ENCODE measurements at places on chromosomes 11 and 22. TPM values are rescaled to one million over a fixed set of nuclear protein-coding genes. Genes with fewer than 3 reads are reported as not detected.

- no peak overlapping the region for H3K27ac ChIP-seq
- H3K27me3 ChIP-seq = no peaks in the 10 kb centered on the region
- H3K36me3 ChIP-seq = peaks cover 9% of the 10 kb centered on the region
Observed at GRCh38 chr11:95800438-95800837, 10.1 kb downstream of the CEP57 start.

- H3K4me3 ChIP-seq = peak overlapping the region; percentile 25
- no peak for DNase-seq
- H3K27ac ChIP-seq = peak overlapping the region; percentile 89
- 0 out of 2 replicates have a peak, but pooled peaks cover 8% of the 10 kb centered on the region for H3K27me3 ChIP-seq
- peaks cover 77% of the 10 kb centered on the region for H3K4me1 ChIP-seq
- peaks cover 5% of the 10 kb centered on the region for H3K36me3 ChIP-seq
Observed at GRCh38 chr11:35322318-35322979, 96.9 kb downstream of the SLC1A2 start.

DNA sequence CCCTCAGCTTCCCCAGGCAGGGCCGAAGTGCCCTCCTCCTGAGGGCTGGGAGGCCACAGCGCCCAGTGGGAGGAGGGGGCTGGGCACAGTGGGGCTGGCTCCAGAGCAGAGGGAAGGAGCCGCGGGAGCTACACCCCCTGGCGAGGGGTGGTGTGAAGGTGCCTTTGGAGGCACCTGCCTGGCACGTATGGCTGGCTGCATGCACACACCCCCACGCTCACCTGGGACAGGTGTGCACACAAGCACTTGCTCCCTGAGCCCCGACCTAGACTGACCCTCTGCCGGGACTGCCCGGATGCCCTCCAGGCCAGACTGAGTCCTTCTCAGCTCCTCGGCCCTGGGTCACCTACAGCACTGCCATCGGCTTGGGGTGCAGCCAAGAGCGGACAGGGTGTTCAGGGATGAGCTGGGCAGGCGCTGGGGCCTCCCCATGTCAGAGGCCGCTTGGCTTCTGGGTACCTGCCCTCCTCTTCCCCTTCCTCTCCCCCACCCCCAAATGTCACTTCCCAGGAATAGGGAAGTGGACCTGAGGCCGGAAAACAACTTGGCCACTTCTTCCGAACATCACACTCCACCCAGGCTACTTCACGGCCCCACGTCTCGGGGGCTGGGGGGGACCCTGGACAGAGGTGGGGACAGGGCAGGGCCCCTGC, 7.4 kb upstream of the PIM3 start:
- DNase-seq = no peak
- no peak overlapping the region for H3K4me3 ChIP-seq
- H3K27ac ChIP-seq = no peak overlapping the region
- H3K4me1 ChIP-seq = peaks cover 10% of the 10 kb centered on the region
- H3K27me3 ChIP-seq = no peaks in the 10 kb centered on the region
- H3K36me3 ChIP-seq = no peaks in the 10 kb centered on the region

Gene OR8D4
- total RNA-seq = not detected

- H3K36me3 ChIP-seq = no peaks in the 10 kb centered on the region
- H3K4me3 ChIP-seq = no peak overlapping the region
- peaks cover 35% of the 10 kb centered on the region for H3K27me3 ChIP-seq
- DNase-seq = no peak
- no peak overlapping the region for H3K27ac ChIP-seq
Observed at GRCh38 chr11:17750013-17750800, 15.6 kb downstream of the KCNC1 start.

DNA sequence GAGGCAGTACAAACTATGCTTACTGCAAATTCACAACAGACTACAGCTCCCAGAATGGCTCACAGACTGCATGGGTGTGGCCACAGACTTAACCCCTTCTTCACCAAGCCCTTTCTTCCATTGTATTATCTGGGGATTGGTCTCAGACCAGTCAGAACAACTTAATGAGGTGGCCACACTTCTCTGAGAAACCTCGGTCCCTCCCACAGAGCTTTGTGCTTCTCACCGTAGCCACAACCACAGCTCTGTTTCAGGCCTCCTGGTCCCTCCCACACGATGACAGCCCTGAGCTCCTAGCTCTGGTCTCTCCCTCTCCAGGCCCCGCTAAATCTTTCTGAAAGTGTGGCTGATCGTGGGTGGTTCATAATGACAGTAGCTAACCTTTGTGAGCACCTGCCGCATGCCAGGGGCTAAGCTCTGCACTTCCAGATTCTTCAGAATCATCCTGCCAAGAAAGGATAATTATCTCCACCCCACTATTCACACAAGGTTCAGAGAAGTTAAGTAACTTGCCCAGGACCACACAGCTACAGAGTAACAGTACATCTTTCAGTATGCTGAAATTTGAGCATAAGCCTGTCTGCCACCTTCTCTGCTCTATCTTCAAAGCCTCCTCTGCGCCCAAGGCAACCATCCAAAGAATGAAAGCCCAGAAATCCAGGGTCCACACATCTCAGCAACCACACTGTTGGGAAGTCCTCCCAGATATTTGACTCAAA, 5.4 kb downstream of the PDE2A start:
- no peaks in the 10 kb centered on the region for H3K4me1 ChIP-seq
- no peak for DNase-seq
- H3K27me3 ChIP-seq = peaks cover 45% of the 10 kb centered on the region
- H3K27ac ChIP-seq = no peak overlapping the region

- H3K27ac ChIP-seq = no peak overlapping the region
- no peaks in the 10 kb centered on the region for H3K36me3 ChIP-seq
- no peak for DNase-seq
- peaks cover 2% of the 10 kb centered on the region for H3K27me3 ChIP-seq
Observed at GRCh38 chr11:121801394-121801748, 314.6 kb downstream of the BLID start.

Gene NAP1L4
- total RNA-seq = 130 TPM

DNA sequence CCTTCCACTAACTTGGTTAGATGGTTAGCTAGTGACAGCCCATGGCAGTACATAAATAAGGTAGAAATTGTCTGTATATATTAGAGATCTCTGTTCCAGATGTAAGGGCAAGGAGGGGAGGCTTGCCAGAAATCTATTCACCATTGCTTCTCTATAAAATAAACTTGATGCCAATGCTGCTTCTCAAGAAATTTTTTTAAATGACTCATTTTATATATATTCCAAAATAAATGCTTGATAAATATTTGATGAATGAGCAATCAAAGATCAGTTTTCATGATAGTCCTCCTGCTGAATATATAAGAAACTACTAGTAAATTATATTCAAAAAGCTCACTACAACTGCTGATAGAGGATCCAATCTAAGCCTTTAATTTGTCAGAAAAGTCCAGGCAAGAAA, 710.6 kb upstream of the CCDC179 start:
- DNase-seq = peak; percentile 1
- H3K4me3 ChIP-seq = no peak overlapping the region
- H3K27ac ChIP-seq = no peak overlapping the region
- peaks cover 39% of the 10 kb centered on the region for H3K4me1 ChIP-seq

DNA sequence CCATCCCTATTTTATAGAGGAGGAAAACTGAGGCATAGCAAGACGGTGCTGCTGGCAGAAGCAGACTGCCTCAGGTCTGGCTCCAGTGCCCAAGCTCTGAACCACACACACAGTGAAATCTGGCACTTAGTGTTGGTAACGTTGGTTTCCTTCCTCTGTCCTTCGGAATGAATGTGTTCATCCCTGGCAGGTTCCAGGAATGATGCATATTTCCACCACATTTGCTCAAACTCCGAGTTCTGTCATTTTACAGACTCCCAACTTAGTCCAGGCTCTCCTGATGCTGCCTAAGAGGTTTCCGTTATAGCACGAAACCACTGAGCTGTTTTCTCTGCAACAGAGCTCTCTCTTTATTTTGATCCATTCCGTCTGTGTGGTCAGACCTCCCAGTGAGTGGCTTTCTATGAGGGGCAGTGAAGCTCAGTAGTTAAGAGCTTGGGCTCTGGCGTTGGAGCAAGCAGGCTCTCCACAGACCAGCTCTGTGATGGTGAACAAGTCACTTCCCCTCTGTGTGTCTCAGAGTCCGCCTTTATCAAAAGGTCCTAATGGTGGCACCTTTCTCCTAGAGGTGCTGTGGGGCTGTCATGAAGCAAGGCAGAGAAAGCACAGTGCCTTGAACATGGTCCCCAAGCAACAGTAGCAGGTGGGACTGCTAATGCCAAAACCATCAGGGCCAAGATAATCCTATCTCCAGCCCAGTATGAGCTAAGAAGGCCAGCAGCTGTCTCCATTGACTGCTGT, 200.3 kb downstream of the MYO18B start:
- no peaks in the 10 kb centered on the region for H3K4me1 ChIP-seq
- no peaks in the 10 kb centered on the region for H3K36me3 ChIP-seq
- peaks cover 5% of the 10 kb centered on the region for H3K27me3 ChIP-seq
- no peak overlapping the region for H3K4me3 ChIP-seq
- DNase-seq = no peak

DNA sequence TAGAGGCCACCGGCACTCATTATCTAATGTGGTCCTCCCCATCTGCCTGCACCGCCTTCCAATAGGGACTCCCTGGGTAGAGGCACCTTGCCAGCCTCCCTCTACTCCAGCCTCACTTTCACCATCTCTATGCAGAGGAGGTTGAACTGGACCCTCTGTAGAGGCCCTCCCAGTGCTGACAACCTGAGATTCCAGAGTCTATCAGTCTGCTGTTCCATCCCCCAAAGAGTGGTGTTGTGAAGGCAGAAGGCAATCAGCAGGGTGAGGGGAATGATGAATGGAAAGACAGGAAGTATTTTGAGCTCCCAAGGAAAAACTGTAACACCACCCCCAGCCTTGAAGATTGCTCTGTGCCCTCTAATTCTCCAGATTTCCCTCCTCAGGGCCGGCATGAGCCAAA, 77.9 kb downstream of the THAP12 start:
- no peak overlapping the region for H3K4me3 ChIP-seq
- H3K27me3 ChIP-seq = peaks cover 31% of the 10 kb centered on the region
- H3K4me1 ChIP-seq = no peaks in the 10 kb centered on the region
- DNase-seq = no peak
- no peak overlapping the region for H3K27ac ChIP-seq

Gene PLA2G6
- 6.2 TPM for total RNA-seq

- no peaks in the 10 kb centered on the region for H3K4me1 ChIP-seq
- no peak for DNase-seq
- H3K27ac ChIP-seq = no peak overlapping the region
- no peak overlapping the region for H3K4me3 ChIP-seq
- H3K36me3 ChIP-seq = no peaks in the 10 kb centered on the region
Observed at GRCh38 chr11:112805658-112806057, 155.6 kb upstream of the NCAM1 start.

DNA sequence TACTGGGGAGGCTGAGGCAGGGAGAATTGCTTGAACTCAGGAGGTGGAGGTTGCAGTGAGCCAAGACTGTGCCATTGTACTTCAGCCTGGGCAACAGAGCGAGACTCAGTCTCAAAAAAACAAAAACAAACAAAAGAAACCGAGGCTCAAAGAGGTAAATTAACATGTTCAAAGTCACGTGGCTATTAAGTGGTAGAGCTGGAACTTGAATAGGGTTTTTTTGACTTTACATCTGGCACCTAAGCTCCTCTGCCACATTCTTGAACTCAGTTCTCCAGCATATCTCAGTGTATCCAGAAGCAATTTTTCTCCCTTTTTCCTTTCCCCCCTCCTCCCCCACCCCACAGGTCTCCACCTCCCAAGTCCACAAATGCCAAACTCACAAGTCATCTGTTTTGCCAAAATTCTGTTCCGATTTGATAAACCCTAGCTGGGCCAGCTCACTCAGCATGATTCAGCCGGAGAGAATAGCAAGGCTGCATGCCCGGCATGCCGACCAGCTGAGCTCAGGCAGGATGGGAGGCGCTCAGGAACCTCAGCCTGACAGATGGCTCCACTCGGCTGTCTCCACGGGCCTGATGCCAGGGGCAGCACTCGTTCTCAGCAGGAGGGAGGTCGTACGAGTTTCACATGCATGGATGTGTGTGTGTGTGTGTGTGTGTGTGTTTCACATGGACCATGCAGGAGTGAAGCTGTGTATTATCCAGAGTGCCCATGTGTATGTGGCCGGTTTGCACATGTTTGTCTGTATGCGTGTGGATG, 63.2 kb upstream of the RRAS2 start:
- no peak overlapping the region for H3K27ac ChIP-seq
- peaks cover 1% of the 10 kb centered on the region for H3K27me3 ChIP-seq
- no peak overlapping the region for H3K4me3 ChIP-seq
- H3K4me1 ChIP-seq = peaks cover 46% of the 10 kb centered on the region
- no peaks in the 10 kb centered on the region for H3K36me3 ChIP-seq
- DNase-seq = peak; percentile 99

- H3K27ac ChIP-seq = no peak overlapping the region
- no peak for DNase-seq
- peaks cover 2% of the 10 kb centered on the region for H3K27me3 ChIP-seq
- H3K36me3 ChIP-seq = no peaks in the 10 kb centered on the region
- H3K4me1 ChIP-seq = peaks cover 11% of the 10 kb centered on the region
Observed at GRCh38 chr11:9274499-9275258, 9.5 kb upstream of the DENND5A start.

GRCh38 chr11:36930256-36930655, 332.2 kb upstream of the RAG2 start:
- H3K27ac ChIP-seq = no peak overlapping the region
- H3K27me3 ChIP-seq = no peaks in the 10 kb centered on the region
- H3K4me1 ChIP-seq = no peaks in the 10 kb centered on the region
- no peak for DNase-seq
- no peak overlapping the region for H3K4me3 ChIP-seq

Gene ZFPL1
- 47.6 TPM for total RNA-seq

GRCh38 chr11:114563077-114563476, 3.4 kb upstream of the NXPE1 start:
- no peaks in the 10 kb centered on the region for H3K27me3 ChIP-seq
- no peaks in the 10 kb centered on the region for H3K36me3 ChIP-seq
- no peak overlapping the region for H3K27ac ChIP-seq

Gene MFRP
- not detected for total RNA-seq
